ENCODE measurements at places on chromosomes 5 and 9.
A peak's percentile ranks its signal among the peaks of the same experiment; 100 is the strongest.

GRCh38 chr5:173969167-173970049 is 19.6 kb upstream of the C5orf47 start:
- peak; percentile 66 for DNase-seq

GRCh38 chr5:5584236-5584745 is 161.8 kb downstream of the ICE1 start:
- DNase-seq = no peak

DNA sequence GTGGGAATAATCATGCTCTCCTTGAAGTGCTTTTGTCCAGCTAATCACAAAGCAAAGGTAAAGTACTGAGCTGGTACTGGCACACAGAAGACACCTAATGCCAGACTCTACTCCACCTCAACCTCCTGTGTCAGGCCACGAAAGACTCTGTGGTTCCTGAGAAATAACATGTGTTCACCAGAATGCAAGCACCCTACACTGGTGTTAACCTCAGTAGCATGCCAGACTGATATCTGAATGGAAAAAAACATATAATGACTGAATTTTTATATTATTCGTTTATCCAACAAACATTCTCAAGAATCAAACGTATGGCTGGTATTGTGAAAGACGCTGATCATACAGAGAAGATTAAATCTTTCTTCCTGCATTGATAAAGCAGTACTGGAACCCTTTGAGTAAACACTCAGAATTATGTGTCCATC is 97.1 kb upstream of the IFNE start:
- peak; percentile 22 for DNase-seq

GRCh38 chr5:130801963-130802362 is 363.1 kb downstream of the HINT1 start:
- no peak for DNase-seq

- no peak for DNase-seq
Measured at GRCh38 chr9:104850786-104851545, 77.0 kb downstream of the ABCA1 start.

All from fibroblast of pulmonary artery (primary cell).